HTR-8/SVneo (cell line): ENCODE measurements at places on chromosomes 12 and 14.

GRCh38 chr12:120534703-120535655 lies 823 bp downstream of the RNF10 start:
- DNase-seq: peak; percentile 46

GRCh38 chr12:128814411-128815261 lies 9.1 kb downstream of the SLC15A4 start:
- DNase-seq: no peak

DNA sequence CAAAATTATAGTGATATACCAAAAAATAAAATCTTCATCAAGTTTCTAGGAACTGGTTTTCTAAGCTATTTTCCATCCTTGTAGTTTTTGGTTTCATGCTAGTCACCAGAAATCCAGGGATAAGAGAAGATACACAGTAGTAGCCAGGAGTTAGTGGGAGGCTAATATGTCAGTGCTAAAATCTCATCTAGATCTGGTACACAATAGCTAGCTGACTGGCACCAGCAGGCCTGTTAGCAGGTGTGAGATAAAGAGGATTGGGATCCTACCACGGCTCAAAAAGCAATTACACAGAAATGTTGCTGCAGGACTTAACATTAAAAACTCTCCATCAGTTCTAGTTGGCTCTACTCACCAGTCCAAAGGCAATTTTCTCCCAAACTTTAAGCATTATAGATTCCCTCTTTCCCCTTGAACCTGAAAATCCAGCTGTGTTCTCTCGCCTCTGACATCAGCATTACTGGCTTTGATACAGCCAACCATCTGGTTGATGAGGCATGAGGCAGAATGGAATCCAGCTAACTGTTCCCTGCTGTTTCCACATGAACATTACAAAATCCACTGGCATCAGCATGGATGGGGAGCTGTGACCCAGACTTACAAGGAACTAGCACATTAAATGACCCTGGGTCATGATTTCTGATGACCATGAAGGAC lies 41.8 kb upstream of the CCDC196 start:
- no peak for DNase-seq

DNA sequence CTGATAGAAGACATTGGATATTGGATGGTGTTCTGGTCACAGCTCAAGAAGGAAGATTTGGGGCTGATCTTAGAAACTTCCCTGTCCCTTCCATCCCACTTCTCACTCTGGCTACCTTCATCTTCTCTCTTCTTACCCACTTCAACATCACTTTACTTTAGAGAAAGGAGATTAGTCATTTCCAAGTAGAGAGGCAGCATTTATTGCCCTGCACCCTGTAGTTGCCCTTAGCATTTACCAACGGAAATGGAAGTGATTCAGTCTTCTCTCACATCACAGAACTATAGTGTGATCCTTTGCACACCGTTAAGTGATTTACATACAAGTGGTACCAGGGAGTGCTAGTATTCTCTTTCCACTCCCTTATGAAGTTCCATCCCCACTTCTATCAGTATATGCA lies 52.4 kb downstream of the PHLDA1 start:
- peak; percentile 13 for DNase-seq

GRCh38 chr12:39623919-39624318 lies 4.3 kb upstream of the ABCD2 start:
- no peak for DNase-seq

DNA sequence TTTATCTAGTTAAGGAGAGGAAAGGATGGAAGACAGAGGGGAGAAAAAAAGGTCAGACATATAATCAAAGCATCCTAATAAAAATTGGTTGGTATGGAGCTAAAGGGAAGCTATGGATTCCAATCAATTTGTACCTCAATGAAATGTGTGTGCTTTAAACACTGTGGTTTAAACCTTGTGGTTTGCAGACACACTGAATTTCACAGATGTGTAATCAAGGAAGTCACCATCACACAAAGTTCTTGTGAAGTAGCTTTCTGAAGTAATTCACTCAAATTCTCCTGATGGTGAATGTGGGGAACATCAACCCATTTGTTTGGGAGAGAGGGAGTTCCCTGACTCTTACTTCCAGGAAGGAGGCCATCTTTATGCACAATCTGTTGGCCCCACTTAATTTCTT lies 243.3 kb upstream of the KRR1 start:
- DNase-seq: no peak

GRCh38 chr12:72546106-72546505 lies 273.9 kb downstream of the TRHDE start:
- DNase-seq: no peak

DNA sequence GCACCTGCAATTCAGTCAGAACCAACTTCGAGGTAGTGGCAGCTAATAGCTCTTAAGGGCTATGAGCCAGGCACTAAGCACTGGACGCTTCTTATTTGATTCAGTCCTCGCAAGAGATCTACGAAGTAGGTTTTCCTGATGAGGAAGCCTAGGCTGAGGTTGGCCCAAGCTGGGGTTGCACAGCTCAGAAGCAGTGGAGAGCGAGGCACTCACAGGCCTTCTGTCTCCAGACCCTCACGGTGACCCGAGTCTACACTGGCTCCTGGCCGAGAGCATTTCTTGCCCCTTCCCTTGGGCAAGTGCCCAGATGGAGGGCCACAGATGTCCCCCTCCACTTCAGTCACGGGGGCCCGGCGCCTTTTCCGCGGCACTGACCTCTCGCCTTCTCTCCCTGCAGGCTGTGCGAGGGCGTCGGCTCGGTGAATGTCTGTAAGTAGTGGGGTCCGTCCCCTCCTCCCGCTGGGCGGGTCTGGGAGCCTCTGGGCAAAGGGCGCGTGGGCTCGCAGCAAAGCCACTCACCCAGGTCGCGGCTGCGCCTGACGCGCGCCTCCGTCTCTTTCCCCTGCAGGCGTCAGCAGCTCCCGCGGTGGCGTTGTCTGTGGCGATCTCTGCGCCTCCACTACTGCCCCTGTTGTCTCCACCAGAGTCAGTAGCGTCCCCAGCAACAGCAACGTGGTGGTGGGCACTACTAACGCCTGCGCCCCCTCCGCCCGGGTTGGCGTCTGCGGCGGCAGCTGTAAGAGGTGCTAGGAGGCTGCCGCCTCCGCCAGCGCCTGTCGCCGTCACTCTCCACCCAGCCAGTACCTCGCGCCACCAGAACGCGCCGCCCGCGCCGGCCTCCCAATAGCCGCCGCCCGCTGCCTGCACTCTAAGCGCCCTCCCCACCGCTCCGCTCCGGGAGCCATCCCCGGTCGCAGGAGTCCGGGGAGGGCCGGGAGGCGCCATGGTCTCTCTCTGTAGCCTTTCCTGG lies 13.1 kb downstream of the KRT83 start:
- no peak for DNase-seq

GRCh38 chr14:69820991-69821390 lies 23.9 kb upstream of the SLC10A1 start:
- no peak for DNase-seq

DNA sequence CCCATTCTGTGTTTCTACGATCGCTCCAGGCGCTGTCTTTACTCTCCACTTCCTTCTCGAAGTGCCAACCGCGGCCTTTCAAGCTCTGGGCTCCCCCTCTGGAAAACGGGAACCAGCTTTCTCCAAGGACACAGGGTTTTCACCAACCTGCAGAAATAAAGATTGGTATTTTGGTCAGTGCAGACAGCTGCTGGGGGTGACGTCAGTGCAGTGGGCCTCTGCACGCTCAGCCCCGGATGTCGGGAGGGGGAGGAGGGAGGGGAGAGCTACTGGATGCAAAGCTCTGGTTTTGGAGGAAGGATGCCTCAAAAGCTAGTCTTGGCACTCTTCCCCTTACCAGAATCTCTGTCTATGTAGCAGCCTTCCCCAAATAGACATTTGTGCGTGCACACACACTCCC lies 19.9 kb downstream of the HRK start:
- DNase-seq: no peak

- DNase-seq: no peak
Observed at GRCh38 chr14:32408018-32408417, 78.9 kb downstream of the AKAP6 start.

GRCh38 chr12:124233846-124234640 lies 60.9 kb upstream of the RFLNA start:
- no peak for DNase-seq

DNA sequence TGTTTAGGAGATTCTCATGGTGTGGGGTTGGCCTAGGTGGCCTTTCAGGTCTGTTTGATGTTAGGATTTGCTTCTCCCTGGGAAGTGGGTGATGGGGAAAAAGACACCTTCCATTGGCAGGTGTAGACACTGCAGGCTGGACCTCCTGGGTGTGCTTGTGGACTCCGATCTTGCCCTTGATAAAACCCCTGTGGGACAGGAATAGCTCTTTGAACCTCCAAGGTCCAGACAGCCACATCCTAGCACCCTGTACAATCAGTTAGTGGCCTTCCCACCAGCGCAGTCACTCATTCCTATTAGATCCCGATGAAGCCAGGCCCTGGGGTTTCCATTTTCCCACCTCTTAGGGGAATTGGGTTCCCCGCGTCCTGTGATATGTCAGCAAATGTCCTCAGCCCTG lies 28.5 kb downstream of the MEG3 start:
- DNase-seq: no peak

- DNase-seq: no peak
Observed at GRCh38 chr12:51189790-51190355, 16.9 kb upstream of the TFCP2 start.

DNA sequence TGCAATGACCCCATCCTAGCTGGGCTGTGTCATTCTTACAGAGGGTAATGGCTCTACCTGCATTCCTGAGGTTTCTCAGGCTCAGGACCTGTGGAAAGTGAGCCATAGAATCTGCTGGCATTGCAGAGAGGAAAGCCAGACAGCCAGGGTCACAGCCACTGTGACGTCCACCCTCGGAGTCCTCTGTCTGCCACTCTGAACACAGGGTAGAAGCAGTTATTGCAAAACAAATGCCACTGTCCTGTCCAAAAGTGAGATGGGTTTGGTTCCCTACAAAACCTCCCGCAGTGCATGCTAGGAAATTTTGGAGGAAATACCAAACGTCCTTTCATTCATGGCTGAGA lies 37.8 kb downstream of the TNFAIP2 start:
- peak; percentile 28 for DNase-seq

- no peak for DNase-seq
Observed at GRCh38 chr14:74438351-74438915, 12.4 kb upstream of the SYNDIG1L start.

GRCh38 chr14:55689981-55690871 lies 110.2 kb downstream of the KTN1 start:
- no peak for DNase-seq

DNA sequence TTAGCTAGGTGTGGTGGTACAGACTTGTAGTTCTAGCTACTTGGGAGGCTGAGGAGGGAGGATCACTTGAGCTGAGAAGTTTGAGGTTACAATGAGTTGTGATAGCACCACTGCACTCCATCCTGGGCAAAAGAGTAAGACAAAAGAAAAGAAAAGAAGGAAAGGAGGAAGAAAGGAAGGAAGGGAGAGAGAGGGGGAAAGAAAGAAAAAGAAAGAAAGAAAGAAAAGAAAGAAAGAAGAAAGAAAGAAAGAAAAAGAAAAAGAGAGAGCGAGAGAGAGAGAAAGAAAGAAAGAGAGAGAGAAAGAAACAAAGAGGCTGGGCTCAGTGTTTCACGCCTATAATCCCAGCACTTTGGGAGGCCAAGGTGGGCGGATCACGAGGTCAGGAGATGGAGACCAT lies 10.3 kb upstream of the GNPTAB start:
- no peak for DNase-seq

DNA sequence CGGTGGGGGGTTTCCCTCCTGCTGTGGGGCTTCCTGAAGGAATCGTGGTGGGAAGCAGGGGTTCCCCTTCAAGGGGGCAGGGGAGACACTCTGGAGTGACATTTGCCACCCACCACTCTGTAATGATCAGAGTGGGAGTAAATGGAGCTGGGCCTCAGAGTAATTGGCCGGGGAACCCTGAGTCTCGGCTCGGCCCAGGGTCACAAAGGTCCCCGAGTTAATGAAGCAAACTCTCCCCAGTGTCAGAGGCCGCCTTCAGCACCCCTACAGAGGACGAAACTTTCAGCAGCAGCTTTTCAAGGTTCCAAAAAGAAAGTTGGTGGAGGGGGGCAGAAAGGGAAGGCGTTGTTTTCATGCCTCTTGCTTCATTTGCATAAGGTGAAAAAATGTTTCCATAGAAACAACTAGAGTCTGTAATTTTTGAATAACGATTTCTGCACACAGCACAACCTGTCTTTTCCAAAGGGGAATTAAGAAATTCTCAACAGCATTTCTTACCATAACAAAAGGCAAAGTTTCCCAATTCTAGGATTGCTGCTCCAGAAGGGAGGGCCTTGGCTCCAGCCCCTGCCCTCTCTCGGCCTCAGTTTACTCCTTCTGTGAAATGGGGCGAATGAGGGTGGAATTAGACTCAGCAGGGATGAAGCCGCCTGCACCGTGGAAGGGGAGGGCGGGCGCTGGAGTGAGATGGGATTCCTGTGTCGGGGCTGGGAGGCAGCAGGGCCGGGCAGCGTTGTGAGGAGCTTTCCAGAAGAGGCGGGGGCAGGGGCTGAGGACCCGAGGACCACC lies 67.0 kb upstream of the BEGAIN start:
- no peak for DNase-seq

DNA sequence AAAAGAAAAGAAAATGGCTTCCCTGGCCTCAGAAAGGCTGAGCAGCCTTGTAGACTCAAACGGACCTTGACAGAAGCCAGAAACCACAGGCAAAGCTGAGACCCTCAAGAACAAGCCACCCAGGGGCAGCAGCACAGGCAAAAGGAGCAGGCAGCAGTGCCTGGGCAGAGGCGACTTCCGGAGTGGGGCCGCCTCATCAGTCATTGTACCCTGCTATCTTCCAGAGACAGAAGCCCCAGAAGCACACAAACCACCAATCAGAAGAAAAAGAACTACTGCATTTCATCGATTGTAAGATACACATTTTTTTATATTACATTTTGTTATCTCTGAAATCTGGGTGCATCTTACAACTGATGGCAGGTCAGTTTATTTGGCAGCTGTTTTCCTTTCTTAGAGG lies 58.2 kb upstream of the ZFP36L1 start:
- DNase-seq: no peak

DNA sequence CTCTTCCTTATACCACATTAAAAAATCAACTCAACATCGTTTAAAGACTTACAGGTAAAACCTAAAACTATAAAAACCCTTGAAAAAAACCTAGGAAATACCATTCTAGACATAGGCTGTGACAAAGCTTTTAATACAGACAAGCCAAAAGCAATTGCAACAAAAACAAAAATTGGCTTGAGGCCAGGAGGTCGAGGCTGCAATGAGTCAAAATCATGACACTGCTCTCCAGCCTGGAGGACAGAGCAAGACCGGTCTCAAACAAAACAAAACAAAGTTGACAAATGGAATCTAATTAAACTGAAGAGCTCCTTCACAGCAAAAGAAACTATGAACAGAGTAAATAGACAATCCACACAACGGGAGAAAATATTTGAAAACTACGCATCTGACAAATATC lies 1057.8 kb downstream of the FSCB start:
- DNase-seq: no peak

- DNase-seq: no peak
Observed at GRCh38 chr12:89135976-89136634, 216.2 kb downstream of the DUSP6 start.

DNA sequence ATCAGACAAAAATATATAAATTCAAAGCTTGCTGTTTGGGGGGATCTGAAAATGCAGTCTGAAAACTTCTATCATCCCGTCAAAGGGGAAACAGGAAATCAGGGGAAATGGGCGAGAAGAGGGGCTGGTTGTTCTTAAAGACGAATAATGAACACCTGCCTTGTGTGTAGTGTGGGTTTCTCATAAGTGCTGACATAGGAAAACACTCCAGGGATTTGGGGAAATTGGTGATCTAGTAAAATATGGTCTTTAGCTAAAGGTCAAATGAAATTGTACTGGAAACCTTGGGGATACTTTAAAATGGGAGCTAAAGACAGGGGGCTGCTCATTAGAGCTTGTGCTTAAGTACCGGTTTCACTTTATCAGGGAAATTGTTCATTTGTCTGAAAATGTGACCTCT lies 39.6 kb upstream of the PIK3C2G start:
- no peak for DNase-seq
